ENCODE measurements at places on chromosomes 6 and 20.

DNA sequence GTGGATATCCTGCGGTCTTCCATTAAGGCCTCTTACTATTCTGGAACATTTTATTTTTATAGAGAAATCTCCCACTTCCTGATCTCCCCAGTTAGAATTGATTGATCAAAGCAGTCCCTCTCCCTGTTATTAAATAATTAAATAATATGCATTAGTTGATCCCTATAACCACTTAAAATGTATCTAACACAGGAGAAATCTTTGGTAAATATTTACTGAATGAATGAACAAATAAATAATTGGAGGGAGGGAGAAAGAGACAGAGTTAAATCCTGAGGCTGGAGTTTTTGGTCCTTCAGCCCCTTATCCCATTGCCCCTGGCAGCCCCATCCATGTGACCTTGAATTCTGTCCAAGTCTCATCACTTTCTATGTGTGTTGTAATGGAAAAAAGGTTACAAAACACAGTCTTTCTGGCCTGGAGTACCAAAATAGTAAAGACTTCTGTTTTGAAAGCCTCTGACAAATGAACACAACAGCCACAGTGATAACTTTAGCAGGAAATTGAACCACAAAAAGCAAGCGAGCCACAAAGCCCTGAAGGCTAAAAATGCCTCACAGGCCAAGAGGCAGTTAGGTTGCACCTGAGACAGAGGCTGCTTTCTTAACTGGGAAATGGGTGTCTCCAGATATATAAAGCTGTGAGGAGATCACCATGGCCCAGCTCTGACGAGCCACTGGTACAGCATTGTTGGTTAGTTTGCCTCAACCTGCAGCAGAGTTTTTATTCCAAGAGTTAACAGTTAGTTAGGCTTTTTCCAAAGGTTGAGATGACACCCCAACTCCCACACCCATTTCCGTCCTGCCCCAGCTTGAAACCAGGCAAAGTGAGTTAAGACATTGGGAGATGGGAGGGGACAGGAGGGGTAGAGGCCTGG, 11.3 kb downstream of the NT5E start:
- peak; percentile 47 for DNase-seq

DNA sequence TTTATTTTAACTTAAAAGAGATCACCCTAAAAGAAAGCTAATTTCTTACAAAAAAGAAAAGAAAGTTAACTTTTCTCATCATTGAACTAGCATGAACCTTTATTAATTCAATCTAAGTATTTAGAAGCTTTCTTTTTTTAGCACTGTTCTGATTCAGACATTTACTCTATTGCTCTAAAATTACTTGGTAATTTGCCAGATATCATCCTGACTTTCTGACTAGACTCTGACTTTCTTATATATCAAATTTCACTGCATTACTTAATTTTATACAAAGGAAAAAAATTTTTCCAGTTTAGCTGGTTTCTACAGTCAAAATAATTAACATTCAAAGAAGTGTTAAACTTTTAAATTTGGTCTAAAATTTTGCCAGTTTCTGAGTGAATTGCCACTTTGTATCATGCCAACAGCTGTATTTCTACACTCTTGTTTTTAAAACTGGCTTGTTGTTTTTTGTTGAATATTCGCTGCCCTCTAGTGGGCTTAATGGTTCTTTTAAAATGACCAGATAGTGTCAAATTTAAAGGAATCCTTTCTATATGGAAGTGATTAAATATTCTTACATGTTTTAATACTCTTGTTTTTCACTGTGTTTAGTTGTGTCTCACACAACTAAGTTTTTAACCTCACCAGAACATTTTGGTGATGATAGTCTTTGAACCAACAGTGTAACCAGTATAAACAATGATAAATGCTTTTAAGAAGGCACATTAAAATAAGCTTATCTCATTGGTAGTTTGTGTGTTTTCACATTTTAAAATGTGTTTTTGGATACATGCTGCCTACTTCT, 102.0 kb downstream of the POPDC3 start:
- DNase-seq, result peak; percentile 79

- DNase-seq, result peak; percentile 13
These were observed 96.3 kb upstream of the ZBTB24 start for GRCh38 chr6:109579361-109579760.

- DNase-seq, result peak; percentile 50
These were observed 8.7 kb upstream of the SALL4 start for GRCh38 chr20:51811042-51811355.

DNA sequence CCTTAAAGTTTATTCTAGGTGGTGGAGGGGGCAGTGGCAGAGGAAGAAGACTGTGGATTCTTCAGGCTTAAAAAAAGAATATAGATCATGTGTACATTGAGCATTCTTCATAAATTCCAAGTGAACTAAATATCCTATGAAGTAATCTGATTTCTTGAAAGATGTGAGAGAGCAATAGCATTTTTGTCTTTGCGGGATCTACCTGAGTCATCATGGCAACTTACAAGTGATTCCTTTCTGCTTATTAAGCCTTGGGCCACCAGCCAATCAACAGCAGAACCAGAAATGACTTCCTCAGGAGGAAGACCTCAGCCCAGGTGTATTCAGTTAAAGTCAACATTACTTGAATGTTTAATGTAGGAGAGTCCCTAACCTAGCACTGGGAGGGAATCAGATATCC, 756.9 kb downstream of the TFAP2A start:
- DNase-seq, result peak; percentile 17

DNA sequence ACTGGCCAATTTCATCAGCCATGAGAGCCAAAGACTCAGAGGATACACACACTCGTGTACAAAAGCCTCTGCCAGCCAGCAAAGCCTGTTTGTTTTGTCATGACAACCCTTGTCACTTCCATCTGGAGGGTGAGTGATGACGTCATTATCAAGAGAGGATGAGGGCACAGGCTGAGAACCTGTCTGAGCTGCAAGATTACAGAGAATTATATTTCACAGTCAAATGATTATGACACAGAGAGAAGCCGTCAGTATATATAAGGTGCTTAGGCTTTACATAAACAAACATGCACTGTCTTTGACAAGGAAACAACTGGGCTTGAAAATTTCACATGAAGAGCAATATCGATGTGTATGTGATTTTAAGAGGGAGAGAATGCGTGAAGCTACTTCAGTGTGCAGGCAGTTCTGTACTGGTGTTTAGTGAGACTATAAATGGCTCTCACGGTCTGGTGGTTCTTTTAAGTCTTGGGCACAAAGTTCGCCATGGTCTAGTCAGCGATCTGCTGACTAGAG, 36.5 kb upstream of the BCLAF1 start:
- no peak for DNase-seq

DNA sequence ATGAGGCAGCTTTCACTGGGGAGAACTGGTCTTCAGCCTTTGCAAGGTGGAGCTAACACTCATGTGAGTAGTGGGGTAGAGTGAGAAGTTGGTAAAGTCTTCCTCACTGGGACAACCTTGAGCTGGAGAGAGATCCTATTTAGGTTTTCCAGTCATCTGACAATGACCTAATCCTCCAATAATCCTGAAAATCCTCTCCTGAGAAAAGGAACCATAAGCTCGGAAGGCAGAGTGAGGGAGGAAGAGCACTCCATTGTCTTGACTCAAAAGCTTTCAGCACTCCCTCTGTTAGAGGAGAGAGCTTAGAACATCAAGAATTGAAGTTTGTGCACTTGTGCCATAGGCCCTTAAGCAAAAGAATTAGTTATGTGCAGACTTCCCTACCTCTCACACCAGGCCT, 77.8 kb downstream of the TRAM2 start:
- DNase-seq, result peak; percentile 49

GRCh38 chr6:29850011-29850553, 22.5 kb downstream of the HLA-G start:
- DNase-seq, result no peak

GRCh38 chr6:12474167-12475140, 184.3 kb downstream of the EDN1 start:
- no peak for DNase-seq

DNA sequence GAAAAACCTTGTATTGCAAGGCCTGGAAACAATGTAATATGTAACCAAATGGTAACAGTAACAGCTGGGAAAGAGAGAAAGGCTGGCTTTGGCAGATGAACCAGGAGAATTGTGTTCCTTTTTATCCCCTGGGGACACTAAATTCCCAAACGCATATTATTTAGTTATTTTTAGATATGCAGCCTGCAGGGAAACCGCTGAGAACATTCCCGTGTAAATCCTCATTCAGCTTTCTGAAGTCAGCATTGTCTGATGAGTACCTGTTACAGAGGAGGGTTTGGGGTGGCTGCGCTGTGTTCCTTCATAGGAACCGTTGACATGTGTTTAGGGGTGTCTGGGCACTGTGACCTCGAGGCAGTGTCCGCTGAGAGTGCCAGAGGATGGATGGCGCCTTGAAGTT, 101.3 kb downstream of the SMOC2 start:
- DNase-seq, result no peak

GRCh38 chr20:25237610-25238318, 10.1 kb upstream of the PYGB start:
- DNase-seq, result peak; percentile 100

GRCh38 chr6:33272275-33273128, 627 bp downstream of the RPS18 start:
- DNase-seq, result no peak

- no peak for DNase-seq
These were observed 142.9 kb downstream of the ADGRB3 start for GRCh38 chr6:68777956-68778355.

- no peak for DNase-seq
These were observed 194.4 kb downstream of the BMP7 start for GRCh38 chr20:57071954-57072583.

- no peak for DNase-seq
These were observed 14.9 kb upstream of the MATN4 start for GRCh38 chr20:45322952-45323383.
